ENCODE measurements at places on chromosomes 5 and 9.
A peak's percentile ranks its signal among the peaks of the same experiment; 100 is the strongest.

DNA sequence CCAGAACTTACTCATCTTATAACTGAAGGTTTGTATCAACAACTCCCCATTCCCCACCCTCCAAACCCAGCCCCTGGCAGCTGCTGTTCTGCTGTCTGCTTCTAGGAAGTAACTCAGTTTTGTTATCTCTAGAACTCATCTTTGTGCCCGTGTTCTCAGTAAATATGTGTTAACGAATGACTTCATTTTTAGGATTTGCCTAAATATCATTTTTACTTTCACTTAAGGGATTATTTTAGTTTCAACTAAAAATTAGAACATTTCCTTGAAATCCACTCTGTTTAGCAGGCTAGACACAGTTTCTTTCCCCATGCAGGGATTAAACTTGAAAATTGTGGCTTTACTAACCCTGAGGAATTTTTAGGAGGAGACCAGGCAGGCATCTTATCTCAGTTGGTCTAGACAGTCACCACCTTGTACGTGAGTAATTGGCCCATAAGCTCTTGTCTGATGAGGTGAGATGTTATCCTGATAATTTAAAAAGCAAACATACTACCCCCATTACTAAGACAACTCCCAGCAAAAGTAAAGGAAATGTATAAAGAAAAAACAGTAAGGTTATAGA lies 68.2 kb upstream of the TNFAIP8 start:
- DNase-seq: no peak

- no peak for DNase-seq
Observed at GRCh38 chr5:175340180-175340579, 103.8 kb downstream of the DRD1 start.

- no peak for DNase-seq
Observed at GRCh38 chr9:84140535-84141101, 160.0 kb downstream of the RMI1 start.

DNA sequence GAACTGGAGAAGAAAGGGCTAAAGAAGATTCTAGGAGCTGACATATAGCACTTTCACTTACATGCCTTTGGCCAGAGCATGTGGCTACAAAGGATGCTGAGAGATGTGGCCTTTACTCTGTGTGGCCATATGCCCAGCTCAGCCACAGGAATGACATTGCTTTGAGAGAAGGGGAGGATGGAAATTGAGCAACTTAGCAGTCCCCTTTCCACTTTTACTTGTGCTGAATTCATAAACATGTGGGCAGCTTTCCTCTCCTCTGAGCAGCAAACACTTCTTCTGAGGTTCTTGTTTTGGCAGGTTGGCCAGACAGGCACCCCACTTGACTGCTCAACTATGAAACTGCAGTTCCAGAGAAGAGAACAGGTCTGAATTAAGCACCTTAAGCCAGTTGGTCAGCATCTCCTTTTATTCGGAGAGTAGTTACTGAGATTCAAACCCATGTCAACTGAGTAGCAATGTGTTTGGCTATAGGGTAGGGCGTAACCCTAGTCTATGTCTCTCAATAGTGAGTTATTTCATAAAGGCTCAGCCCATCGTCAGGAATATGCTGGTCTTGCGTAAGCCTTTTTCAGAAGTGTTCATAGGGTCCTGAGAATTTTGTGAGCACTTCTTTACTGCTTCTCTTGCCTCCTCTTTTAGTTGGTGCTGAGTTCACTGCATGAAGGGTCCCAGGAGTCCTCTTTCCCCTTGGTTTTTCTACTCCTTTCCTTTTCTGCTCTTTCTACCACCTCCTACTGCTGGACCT lies 134.5 kb downstream of the PALM2AKAP2 start:
- DNase-seq: no peak

DNA sequence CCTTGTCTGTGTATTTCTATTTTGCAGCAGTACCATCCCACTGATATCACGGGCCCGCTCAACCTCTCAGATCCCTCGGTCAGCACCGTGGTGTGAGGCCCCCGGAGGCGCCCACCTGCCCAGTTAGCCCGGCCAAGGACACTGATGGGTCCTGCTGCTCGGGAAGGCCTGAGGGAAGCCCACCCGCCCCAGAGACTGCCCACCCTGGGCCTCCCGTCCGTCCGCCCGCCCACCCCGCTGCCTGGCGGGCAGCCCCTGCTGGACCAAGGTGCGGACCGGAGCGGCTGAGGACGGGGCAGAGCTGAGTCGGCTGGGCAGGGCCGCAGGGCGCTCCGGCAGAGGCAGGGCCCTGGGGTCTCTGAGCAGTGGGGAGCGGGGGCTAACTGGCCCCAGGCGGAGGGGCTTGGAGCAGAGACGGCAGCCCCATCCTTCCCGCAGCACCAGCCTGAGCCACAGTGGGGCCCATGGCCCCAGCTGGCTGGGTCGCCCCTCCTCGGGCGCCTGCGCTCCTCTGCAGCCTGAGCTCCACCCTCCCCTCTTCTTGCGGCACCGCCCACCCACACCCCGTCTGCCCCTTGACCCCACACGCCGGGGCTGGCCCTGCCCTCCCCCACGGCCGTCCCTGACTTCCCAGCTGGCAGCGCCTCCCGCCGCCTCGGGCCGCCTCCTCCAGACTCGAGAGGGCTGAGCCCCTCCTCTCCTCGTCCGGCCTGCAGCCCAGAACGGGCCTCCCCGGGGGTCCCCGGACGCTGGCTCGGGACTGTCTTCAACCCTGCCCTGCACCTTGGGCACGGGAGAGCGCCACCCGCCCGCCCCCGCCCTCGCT lies 1.9 kb downstream of the LRRC26 start:
- DNase-seq: peak; percentile 82

GRCh38 chr9:16867576-16868311 lies 2.7 kb downstream of the BNC2 start:
- DNase-seq: no peak

DNA sequence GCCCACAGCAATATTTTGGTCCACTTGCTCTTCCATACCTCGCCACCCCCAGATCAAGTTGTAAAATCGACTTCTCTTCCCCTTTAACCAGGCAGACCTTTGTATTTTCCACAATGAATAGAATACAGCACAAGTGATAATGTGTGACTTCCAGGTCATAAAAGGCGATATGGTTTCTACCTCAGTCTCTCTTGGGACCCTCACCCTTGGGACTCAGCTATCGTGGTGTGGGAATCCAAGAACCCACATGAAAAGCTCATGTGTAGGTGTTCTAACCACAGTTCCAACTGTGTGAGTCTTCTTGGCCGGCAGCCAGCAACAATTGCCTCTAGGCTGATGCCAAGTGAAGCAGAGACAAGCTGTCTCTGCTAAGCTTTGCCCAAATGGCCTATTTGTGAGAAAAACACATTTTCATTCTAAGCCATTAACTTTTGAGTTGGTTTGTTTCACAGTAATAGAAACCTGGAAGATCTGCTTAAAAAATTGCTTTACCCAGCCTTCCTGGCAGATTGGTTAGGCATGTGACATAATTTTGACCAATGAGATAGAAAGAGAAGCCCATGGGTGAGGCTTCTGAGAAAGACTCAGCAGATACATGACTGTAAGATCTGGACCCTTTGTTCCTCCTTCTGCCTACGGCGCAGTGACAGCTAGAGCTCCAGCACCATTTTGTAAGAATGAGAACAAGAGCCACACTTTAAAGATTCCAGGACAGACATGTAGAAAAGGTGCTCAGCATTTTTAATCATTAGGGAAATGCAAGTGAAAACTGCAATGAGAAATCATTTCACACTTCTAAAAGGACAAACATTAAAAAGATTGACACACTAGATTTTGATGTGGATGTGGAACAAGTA lies 18.3 kb upstream of the MLLT3 start:
- no peak for DNase-seq

DNA sequence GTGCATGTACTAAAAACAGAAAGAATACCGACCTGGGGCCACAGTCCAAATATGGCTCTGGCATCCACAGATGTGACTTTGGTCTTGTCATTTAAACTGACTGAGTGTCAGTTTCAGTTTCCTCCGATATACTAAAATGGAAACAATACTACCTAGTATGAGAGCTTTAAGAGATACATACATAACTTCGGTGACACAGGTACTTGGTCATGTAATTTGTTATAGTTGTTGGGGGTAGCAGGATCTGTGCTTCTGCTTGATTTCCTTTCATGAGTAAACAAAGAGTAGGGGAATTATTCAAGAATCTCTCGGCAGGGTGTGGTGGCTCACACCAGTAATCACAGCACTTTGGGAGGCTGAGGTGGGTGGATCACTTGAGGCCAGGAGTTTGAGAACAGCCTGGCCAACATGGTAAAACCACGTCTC lies 32.1 kb downstream of the MTMR12 start:
- DNase-seq: no peak

DNA sequence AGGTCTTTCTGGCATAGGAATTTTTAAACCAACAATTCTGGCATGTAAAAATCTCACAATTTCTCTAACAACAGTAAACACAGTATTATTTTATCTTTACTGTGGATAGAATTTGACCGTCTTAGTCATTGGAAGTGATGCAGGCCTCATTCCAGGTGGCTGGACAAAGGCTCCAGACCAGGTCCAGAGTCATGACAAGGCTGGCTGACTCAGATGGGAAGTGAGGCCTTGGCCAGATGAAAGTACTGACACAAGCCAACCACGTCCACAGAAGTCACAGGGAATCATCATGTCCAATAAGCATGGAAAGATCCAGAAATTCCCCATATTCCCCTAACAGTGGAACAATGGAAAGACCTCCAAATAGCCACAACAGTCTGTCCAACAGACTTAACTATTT lies 12.4 kb downstream of the SPOCK1 start:
- DNase-seq: no peak

GRCh38 chr5:117058740-117059139 lies 484.1 kb upstream of the SEMA6A start:
- no peak for DNase-seq

GRCh38 chr9:97411440-97411788 lies 482 bp upstream of the TDRD7 start:
- DNase-seq: no peak

DNA sequence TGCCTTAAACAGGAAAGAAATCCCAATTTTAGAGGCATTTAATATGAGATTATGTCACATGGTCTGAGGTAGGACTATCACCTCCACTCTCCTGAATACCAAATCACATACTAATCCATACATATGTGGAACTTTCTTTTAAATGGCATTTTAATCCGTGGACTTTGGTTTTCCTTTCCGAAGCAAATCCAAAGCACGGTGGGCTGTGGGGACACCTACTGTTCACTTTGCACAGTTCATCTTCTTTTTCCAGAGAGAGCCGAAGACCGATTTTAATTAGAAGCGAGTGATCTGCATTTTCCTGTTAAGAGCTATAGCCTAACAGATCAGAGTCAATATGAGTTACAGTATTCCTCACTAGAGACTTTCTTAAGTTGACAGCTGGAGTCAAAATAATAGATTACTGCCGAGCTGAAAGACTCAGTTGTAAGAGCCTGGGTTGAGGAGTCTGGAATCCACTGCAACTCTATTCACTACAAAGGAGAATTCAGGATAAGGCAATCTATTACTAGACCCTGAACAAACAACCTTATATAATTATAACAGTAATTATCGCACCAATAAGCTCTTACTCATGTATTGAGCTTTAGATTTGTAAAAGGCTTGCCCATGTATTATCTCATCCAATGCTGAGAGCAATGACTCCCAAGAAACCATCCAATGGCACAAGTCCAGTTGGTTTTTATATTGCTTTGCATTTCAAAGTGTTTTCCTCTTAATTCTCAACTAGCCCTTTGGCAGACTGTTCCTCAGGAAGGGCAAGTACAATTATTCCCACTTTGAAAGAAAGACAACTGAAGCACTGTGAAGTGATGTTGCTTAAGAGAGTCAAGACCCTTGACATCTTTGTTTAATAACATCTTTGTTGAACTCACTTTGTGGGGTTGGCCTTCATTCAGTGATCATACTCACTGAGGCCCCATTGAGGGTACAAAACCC lies 144.7 kb downstream of the TRPM6 start:
- peak; percentile 64 for DNase-seq

- no peak for DNase-seq
Observed at GRCh38 chr5:173452119-173452905, 124.1 kb upstream of the STC2 start.

- DNase-seq: no peak
Observed at GRCh38 chr9:75995066-75995465, 104.6 kb downstream of the PCSK5 start.

DNA sequence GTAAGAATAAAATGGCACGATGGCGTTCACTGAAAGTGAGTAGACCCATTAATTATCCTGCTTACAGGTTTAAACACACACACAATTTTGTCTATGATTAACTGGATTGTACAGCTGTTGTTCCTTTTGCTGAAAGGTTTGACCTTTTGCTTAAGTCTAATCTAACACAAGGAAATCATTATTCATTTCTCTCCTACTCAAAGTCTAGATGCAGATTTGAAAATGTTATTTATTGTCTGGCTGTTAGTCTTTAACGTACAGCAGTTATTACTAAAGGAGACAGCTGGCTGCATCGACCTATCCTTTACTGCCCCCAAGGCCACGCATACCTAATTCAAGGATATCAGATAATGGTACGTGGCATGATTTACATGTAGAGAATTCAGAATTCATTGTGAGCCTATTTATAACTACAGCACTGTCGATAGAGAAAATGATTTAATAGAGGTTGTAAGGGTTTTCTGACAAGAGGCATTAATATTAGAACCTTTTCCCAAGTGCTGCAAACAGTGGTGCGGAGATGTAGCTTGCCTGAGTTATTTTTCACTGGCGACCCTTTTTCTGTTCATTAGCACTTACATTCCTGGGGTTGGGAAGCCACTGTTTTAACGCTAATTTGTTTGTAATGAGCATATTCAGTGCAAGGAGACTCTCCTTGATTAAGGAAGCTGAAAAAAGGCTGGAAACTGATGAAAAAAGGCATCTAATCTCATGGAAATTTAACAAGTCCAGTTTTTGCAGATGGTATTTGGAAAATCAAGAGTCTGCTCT lies 368.4 kb upstream of the GRAMD2B start:
- DNase-seq: peak; percentile 18

GRCh38 chr5:122192497-122193496 lies 63.5 kb downstream of the ZNF474 start:
- peak; percentile 23 for DNase-seq

DNA sequence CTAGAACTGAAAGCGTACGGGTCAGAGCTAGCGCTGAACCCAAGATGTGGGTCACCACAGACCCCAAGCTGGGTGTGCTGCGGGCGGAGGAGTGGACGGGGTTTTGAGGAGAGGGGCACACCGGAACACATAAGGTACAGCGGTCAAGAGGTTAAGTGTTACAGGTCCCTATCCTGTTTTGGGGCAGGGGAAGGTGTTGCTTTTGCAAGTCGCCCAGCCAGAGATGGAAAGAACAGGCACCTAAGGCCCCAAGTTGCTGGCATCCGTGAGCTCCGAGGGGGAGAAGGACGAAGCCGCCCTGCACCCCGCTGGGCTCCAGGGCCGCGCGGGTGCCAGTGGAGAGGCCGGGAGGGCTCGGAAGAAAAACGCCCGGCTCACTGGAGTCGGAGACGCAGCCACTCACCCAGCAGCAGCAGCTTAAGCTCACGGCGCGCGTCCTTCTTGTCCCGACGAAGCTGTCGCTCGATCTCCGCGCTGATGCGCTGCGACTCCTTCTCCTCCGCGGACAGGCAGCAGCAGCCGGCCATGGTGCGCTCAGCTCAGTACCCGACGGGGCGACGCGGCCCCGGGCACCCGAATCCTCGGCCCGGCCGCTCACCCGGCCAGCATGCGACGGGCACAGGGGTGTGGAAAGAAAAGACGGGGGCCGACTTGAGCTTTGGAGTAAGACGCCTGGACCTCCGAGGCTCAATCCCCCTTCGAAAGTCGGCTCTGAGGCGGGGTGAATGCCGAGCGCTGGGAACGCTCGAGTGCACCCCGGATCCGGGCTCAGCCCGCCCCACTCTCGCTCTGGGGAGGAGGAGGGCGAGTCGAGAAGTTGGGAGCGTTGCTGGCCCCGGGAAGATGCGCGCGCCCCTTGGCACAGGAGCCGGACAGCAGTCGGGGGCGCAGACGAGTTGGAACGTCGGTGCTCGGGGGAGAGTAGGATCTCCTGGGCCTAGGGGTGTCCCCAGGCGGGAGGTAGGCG lies 572 bp downstream of the GNA14 start:
- DNase-seq: peak; percentile 46
